ENCODE measurements at places on chromosomes 16 and 17.

- DNase-seq: peak; percentile 13
Observed at GRCh38 chr17:4536259-4536741, 18.9 kb downstream of the MYBBP1A start.

- DNase-seq: no peak
Observed at GRCh38 chr17:43949781-43950180, 4.0 kb downstream of the PYY start.

- no peak for DNase-seq
Observed at GRCh38 chr16:6021276-6021943, 923.8 kb upstream of the EEF2KMT start.

- DNase-seq: no peak
Observed at GRCh38 chr17:74227271-74228080, 14.1 kb downstream of the TTYH2 start.

GRCh38 chr16:75534560-75535205 is 1.2 kb downstream of the CHST5 start:
- DNase-seq: no peak

DNA sequence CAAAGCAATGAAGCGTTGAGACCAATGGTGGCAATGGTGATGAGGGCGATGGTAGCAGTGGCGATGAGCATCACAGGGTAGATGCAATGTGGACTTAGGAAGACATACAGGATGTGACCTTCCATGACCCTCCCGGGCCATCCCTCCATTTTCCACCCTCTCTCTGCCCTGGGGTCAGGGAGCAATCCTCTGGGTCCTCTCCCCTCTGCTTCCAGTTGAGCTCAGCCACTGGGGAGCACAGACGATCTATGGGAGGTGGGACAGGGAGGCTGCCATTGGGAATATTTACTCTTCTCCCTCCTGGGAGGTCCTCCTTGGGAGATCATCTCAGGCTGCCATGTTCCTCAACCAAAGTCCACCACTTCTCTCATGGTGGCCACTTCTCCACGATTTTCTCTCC is 260.7 kb upstream of the FOXF1 start:
- no peak for DNase-seq

- no peak for DNase-seq
Observed at GRCh38 chr16:82481455-82481854, 145.3 kb upstream of the CDH13 start.

DNA sequence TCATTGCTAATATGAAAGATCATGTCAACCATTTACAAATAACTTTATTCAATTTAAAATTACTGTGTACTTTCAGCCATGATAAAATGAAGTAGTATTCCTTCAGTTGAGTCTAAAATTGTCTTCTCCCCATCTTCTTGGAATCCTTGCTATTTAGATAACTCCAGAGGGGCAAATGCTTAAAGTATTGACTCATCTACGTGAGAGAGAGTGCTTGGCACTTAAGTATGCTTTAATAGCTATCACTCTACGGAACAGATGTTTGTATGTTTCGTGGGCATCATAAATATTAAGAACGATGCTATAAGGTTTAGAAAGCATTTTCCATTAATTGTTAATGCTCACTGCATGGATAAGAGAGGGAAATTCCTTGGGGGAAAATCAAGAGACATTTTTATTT is 69.3 kb upstream of the MED13 start:
- peak; percentile 18 for DNase-seq

DNA sequence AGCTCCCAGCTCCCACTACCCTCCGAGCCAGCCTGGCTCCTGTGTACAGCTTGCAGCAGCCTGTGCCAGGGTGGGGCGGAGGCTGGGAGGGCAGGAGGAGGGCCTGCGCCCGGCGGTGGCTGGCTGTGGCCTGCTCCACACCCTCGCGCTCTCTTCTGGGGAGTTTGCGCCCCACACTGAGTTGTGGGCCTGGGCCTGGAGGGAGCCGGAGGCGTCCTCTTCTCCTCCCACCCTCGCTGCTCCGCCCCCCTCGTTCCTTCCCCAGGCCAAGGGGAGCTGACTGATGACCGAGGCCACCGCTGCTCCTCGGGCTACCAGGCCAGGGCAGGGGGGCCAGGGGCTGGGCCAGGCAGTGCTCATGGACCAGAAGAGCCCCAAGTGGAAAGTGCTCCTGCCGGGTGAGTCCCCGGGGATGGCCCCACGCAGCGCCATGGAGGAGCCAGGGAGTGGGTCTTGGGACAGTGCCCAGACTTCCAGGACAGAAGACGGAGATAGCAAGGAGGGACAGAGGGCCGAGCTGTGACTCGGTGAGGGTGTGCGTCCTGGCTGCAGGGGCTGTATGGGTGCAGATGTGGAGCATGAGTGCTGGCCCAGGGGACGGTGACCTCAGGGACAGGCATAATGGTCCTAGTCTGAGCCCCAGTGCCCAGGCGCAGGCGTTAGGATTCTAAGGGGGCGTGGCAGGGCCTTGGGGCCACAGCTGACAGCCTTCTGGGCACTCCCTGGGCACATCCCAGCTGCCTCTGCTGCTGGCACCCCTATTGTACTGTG is 242.1 kb upstream of the GSE1 start:
- no peak for DNase-seq

GRCh38 chr17:28961391-28961790 is 10.1 kb upstream of the PHF12 start:
- DNase-seq: no peak

DNA sequence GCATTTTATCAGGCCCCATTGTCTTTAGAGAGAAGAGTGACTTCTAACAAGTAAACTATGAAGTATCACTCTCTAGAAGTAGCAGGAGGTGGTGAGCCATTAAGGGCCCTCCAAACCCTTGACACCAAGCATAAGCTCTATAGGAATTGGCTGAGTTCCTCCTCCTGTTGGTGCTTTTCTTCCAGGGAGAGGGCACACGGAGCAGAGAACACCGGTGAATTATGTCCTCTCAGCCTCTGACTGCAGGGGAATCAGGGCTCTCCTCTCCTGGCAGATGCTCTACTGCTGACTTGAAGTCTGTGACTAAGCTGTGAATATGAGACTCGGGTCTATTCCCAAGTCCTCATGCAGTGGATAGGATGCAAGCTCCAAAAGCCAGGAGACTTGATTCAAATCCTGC is 32.3 kb downstream of the CHD9 start:
- DNase-seq: peak; percentile 58

GRCh38 chr17:45001310-45001709 is 33.2 kb upstream of the C1QL1 start:
- DNase-seq: no peak

GRCh38 chr16:82016964-82017363 is 5.7 kb upstream of the SDR42E1 start:
- peak; percentile 91 for DNase-seq

GRCh38 chr16:84055801-84056634 is 13.4 kb upstream of the SLC38A8 start:
- DNase-seq: no peak

GRCh38 chr16:27465483-27465879 is 63.5 kb downstream of the IL21R start:
- no peak for DNase-seq

DNA sequence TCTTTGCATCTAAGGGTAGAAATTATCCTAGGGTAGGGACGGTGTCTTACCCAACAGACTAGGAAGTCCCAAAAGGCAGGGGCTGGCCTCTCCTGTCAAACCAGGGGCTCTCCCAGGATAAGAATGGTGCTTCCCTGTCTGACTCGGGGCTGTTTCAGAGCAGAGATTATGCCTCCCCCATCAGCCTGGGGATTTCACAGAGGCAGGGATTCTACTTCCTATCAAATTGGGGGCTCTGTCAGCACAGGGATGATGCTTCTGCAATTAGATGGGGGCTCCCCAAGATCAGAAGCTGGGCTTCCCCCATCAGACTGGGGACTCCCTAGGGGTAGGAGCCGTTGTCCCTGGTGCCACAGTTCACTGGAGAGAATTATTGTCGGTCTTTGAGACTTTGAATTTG is 2.3 kb downstream of the NXPH3 start:
- no peak for DNase-seq

DNA sequence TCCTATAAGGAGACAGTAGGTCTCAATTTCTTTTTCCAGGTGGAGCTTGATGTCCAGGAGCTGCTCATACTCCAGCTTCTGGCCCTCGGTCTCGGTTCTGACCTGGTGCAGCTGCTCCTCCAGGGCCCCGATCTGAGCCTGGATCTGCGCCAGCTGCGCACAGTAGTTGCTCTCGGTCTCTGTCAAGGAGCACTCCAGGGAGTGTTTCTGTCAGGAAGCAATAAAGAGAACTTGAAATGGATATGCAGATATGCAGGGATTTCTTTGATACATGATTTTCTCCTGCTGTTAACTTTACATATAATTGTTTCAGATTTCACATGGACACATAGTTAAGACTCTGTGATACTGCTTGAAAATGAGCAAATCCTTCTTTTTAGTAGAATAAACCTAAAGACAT is 4.7 kb downstream of the KRT25 start:
- no peak for DNase-seq

GRCh38 chr16:27421961-27422740 is 20.2 kb downstream of the IL21R start:
- no peak for DNase-seq

DNA sequence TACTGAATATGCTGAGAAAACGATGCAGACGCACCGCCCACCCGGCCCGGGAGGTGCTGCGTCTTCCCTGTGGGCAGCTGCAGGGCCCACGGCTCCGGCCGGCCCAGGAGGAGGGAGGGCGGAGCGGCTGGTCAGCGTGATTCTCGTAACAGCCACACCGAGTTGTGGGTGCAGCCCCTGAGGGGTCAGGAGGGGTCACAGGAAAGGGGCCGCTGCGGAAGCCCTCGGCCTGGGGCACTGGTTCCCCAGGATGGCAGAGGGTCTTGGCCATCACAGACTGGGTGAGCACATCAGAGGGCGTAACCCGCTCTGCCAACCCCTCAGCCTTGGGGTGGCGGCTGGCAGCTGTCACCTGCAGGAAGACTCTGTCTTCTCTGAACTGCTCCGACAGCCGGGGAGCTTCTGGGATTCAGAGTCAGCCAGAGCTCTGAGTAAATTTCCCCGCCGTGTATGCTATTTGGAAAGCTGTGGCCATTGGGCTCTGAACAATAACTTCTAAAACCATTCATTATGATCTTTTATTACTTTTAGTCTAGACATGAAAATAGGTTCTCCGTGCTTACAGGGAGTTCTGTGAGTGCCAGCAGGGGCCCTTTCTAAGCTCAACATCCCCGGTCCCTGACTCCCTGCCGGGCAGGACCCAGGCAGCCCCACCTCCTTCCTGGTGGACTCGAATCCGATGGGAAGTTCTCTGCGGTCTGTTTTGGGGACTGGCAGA is 87.4 kb upstream of the CHMP6 start:
- DNase-seq: no peak

DNA sequence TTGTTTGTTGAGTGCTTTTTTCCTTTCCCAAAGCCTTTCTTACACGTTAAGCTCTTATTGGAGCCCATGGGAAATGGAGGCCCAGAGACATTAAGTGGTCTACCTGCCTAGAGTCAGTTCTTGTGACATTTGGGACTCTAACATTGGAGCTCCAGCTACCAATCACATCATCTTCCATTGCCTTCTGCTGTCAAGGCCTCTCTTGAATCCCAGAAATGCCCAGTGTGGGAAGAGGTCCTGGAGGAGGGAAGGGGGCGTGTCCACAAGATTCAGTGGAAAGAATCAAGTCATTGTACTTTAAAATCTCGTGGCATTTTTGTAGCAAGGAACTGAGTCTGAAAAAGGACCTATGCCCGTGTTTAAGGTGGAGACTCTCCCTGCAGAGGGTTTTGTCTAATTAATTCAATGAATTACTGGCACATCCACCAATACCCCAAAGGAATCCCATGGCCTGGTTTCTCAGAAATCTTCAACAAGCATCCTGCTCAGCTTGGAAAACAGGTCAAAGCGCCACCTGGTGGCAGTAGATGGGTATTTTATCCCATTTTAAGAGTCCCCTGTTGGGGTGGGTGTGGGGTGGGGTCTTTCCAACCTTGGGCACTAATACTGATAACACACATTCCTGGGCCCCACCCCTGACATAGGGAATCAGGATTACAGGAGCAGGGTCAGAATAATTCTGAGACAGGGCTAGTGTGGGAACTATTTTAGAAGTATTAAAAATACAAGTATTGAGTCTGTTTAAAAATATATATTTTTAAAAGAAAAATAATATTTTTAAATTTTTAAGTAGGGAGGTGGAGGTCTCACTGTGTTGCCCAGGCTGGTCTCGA is 24.6 kb downstream of the GPT2 start:
- peak; percentile 50 for DNase-seq

DNA sequence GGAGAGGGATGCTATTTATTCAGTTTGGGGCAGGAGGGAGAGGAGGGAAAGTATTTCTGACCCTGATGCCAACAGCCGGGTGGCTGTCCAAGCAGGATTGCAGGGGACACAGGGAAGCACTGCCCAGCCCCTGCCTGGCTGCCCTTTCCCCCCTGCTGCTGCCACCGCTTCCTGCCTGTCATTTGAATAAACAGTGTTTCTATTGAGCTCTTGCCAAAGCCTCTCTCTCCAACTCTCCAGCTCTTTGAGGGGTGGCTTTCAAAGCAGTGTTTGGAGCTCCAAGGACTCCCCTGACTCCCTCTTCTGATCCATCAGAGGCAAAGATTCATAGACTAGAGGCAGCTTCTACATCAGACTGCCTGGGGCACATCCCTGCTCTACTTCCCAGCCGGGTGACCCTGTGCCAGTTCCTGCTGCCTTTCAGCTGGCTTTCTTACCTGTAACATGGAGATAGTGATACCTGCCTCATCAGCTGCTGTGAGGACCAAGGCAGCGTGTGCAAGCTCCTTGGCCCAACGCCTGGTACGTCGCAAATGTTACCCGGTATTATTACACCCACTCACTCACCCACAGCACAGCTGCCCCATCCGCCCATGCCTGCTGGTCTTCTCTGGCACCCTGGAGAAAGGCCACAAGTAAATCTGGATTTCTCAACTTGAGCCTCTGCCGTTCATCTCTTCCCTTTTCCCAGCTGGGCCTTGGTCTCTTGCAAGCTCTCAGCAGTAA is 9.5 kb downstream of the PROCA1 start:
- DNase-seq: no peak

GRCh38 chr17:41417127-41417526 is 7.3 kb downstream of the KRT37 start:
- no peak for DNase-seq

DNA sequence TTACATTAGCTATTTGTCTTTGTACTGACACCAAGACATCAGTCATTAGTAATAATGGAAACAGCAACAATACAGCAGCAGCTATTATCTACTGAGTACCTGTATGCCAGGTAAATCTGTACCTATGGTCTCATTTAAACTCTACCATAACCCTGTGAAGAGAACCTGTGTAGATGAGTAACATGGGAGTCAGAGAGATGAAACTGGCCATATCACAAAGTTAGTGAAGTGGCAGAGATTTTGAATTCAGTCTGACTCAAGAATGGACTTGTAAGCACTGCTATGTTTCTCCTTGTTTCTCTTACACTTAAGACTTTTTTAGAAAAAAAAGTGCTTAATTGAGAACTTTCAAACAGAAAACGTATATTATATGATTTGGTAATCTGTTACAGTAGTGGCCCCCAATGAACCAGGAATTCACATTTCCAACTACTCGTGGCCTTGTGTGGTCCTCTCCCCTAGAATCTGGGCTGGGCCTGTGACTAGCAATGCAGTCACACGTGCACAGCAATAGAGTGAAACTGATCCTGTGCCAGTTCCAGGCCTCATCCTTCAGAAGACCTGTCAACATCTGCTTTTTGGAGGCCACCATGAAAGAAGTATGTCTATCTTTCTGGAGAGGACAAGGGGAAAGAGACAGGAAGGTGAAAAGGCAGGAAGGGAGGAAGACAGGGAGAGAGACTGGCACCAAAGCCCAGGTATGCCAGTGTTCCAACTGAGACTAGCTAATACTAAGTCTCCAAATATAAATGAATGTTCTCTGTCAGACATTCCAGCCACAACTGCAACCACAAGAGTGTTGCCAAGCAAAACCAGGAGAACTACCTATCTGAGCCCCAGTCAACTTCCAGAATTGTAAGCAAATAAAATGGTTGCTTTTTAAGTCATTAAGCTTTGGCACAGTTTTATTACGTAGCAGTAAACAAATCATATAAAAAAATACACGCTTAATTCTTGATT is 12.0 kb downstream of the CRLF3 start:
- DNase-seq: peak; percentile 46
